Heart right ventricle (tissue), 16 donors: ENCODE measurements at places on chromosomes 4 and X.

DNA sequence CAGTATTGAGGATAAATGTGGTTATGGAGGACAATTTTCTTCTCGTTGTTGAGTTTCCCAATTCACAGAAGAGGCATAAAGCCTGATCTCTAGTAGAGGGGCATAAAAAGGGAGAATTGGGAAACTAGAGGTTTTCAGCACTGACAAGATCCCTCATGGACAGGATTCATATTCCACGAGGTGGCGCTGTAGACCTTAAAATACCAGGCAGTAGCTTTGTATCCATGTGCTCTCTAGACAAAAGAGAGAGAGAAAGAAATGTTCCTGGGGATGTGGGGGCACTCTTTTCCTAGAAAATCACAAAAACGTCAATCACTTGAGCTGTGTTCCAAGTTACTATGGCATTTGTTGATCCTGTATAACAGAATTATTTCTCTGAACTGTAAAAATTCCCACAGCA lies 128.3 kb downstream of the MAGEE1 start:
- no peak for DNase-seq

- peak; percentile 15 for DNase-seq
Measured at GRCh38 chr4:74364652-74365491, at the start of gene EREG. TSS of gene EREG (plus strand) at chr4:74365145. CDS start at chr4:74365309, 164 bp downstream.

GRCh38 chr4:43242606-43243005 lies 350.1 kb downstream of the GRXCR1 start:
- DNase-seq: no peak

DNA sequence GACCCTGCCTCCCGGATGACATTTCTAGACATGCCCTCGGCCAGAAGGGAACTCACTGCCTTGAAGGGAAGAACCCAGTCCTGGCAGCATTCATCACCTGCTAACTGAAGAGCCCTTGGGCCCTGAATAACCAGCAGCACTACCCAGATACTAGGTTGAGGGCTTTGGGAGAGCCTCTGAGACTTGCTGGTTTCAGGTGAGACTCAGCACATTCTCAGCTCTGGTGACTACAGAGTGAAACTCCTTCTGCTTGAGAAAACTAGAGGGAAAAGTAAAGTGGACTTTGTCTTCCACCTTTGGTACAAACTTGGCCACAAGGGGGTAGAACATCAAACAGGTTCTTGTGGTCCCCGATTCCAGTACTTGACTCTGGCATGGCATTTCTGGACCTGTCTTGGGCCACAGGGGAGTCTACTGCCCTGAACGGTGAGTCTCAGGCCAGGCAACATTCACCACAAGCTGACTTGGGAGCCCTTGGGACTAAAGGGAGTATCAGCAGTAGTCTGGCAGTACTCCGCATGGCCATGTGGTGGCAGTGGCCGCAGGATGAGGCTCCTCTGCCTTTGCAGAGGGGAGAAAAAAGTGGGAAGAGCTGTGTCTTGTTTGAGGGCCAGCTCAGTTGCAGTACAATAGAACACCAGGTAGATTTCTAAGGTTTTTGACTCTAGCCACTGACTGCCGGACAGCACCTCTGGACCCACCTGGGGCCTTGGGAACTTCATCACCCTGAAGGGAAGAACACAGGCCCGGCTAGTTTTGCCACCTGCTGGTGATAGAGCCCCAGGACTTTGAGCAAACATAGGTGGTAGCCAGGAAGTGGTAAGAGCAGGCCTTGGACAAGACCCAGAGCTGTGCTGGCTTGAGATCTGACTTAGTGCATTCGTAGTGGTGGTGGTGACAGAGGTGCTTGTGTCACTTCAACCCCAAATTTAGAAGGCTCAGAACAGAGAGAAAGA lies 414.8 kb downstream of the OPHN1 start:
- no peak for DNase-seq

GRCh38 chrX:13427441-13428052 lies 107.7 kb upstream of the ATXN3L start:
- no peak for DNase-seq

DNA sequence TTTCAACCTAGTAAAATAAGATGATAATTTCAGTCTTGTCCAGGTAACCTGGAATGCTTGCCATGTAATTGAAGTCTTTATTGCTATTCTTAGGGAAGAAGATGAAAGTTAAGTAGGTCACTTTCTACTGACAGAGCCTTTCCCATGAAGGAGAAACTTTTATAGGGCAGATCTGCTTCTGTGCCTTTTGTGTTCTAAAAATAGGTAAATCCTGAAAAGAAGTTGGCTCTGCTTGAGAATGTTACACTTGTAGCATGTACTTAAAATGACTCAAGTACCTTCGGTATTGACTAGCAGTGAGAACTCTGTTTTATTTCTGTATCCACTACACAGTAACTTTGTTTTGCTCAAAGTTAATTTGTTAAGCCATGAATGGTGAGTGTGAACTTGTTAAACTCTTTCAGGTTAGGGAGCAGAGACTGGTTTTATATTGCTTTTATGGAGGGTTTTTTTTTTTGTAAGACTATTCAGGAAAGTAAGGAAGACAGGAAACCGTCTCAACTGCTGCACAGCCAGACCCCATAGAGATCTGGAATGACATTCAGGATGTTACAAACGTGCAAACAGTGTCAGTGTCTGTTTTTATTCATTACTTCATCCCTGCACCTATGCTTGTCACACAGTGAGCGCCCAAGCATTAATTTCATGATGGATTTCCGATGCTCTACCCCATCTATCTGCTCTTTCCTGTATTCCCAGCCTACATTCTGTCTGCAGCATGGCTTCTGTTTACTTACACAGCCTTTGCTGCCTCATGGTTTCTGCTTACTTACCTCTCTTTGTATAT lies 53.0 kb downstream of the SEPTIN11 start:
- DNase-seq: no peak

- no peak for DNase-seq
Measured at GRCh38 chrX:103584596-103584995, 719 bp upstream of the TCEAL4 start.

GRCh38 chr4:184979461-184980124 lies 38.7 kb upstream of the HELT start:
- peak; percentile 23 for DNase-seq

- no peak for DNase-seq
Measured at GRCh38 chr4:47444031-47444430, 19.5 kb downstream of the COMMD8 start.

GRCh38 chrX:11367609-11368430 lies 74.6 kb downstream of the AMELX start:
- DNase-seq: no peak

GRCh38 chr4:42630908-42631307 lies 26.0 kb downstream of the ATP8A1 start:
- DNase-seq: no peak

DNA sequence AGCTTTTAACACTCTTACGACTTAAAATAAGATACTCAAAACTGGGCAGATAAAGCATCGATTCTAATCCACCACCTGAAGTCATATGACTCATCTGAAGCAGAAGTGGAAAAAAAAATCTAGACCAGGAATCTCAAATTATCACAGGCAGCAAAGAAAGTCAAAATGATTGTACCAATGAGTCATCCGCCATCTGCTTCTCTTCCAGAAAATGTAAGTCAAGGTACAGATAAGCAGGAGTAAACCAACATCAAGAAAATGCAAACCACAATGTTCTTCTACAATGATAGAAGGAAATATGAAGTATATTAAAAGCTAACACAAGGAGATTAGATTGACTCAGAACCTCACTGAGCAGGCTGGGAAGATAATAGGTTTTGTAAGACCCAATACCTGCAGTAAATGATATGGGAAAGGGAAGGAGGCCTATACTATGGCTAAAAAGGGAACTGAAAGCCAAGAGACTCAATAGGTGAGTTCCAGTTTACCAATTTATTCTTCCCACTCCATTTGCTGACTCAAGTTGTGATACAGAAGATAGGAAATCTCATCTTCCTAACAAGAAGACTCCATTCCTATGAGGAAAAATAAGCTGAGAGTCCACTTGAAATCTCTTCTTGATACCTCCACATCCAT lies 88.4 kb upstream of the TET2 start:
- DNase-seq: no peak

- DNase-seq: no peak
Measured at GRCh38 chr4:44186850-44187246, 261.8 kb downstream of the KCTD8 start.

- no peak for DNase-seq
Measured at GRCh38 chrX:152028579-152028978, 54.1 kb upstream of the GABRE start.

DNA sequence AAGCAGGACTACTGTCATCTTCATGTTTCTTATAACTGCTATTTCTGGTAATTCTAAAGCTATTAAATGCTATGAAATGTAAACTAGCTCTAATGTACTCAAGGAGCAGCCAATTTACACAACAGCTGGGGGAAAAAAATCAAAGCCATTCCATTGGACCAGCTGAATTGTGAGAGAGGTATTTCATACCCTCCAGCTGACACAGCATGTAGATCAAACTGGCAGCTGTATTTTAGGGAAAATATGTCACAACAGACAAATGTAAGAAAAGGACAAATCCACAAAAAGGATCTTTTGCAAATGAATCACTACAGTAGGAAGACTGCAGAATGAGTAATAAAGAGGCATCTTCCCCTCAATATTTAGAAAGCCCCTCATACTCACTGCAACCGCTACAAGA lies 65.2 kb upstream of the FAM47B start:
- DNase-seq: no peak

GRCh38 chrX:49829016-49829415 lies at the start of gene PAGE4:
TSS of gene PAGE4 (plus strand) at chrX:49829303. CDS start at chrX:49830429, 1,126 bp downstream.
- DNase-seq: no peak

DNA sequence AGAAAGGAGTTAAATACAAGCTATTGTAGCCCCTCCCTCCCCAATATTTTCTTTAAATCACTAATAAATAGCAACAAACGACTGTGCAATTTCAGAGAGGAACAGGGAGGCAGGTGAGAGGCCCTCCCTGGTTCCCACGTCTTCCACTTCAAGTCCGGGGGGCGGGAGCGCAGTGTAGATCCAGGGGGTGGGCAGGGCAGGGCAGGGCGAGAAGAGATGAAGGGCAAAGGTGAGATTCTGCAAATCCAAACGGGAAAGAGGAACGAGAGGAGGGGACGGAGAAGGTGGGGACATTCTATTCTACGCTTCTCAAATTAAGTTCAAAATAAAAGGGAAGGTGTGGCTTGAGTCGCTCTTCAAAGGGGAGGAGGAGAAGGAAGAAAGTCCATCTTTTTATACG lies 6.8 kb downstream of the NKX6-1 start:
- DNase-seq: no peak

DNA sequence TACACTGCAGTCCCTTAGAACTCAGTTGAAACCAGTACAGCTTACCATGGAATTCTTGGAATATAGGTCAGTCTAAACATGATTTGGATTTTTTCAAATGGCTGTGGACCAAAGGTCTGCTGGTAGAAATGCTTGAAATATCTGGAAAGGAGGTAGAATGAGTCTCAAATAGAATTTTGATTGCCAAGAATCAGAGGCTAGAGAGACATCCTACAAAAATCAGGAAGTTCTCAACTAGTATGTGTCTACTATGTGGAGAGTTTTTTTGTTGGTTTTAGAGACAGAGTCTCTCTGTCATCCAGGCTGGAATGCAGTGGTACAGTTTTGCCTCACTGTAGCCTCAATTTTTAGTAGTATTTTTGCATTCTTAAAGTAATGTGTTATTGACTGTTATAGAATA lies 53.6 kb downstream of the PAQR3 start:
- DNase-seq: no peak

GRCh38 chrX:13123247-13123856 lies 78.9 kb upstream of the FAM9C start:
- no peak for DNase-seq

- DNase-seq: no peak
Measured at GRCh38 chr4:134490863-134491262, 289.3 kb upstream of the PABPC4L start.

DNA sequence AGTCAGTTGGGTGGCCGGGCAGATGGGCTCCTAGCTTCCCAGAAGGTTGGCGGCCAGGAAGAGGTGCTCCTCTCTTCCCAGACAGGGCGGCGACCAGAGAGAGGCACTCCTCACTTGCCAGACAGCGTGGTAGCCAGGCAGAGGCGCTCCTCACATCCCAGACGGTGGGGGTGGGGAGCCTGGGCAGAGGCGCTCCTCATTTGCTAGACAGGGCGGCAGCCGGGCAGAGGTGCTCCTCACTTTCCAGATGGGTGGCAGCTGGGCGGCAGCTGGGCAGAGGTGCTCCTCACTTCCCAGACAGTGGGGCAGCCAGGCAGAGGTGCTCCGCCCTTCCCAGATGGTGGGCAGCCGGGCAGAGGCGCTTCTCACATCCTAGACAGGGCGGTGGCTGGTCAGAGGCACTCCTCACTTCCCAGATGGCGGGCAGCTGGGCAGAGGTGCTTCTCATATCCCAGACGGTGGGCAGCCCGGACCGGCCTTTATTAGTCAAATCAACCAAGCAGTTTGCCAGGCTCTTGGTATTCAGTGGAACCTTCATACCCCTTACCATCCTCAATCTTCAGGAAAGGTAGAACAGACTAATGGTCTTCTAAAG lies 13.5 kb upstream of the NONO start:
- DNase-seq: no peak

GRCh38 chr4:112060212-112060611 lies 85.0 kb upstream of the FAM241A start:
- DNase-seq: no peak

DNA sequence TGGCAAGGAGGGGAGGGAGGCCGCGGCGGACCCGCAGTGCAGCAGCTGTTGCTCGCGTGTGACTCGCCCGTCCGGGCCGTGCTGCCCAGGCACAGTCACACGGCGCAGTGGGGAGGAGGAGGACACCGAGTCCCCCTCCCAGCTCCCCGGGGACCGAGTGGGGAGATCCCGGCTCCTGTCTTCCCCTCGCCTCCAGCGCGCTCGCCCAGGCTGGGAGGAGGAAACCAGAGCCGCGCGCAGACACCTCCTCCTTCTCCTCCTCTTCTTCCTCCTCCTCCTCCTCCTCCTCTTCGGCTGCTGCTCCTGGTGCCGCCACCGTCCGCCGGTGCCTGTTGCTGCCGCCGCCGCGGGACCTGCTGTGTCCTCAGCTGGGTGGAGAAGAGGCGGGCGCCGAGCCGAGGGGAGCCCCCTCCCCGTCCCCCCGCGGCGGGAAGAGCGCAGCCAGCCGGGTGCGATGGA lies at the start of gene TBC1D1:
Gene TBC1D1, plus strand, starts transcription at position 284 of the 459 bp plus-strand sequence. CDS start 11,012 bp downstream, outside the sequence.
- DNase-seq: peak; percentile 64
